ENCODE measurements at places on chromosomes 11 and 22.

- DNase-seq, result no peak
Measured at GRCh38 chr11:41446566-41446965, 12.9 kb downstream of the LRRC4C start.

DNA sequence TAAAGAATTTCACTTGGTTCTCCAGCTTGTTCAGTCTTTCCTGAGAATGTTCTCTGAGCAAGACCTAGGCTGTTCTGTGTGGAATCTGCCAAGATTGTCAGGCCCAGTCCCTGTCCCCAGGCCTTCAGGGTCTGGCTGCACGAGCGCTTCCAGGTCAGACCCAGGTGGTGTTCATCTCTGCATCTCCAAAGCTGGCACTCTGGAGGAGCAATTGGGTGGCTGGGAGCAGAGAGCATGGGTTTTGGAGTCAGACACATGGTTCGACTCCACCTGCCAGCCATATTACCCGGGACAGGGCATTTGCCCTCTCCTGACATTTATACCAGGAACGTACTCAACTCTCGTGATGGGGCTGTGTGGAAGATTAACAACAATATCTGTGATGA is 8.8 kb downstream of the CD5 start:
- no peak for DNase-seq

DNA sequence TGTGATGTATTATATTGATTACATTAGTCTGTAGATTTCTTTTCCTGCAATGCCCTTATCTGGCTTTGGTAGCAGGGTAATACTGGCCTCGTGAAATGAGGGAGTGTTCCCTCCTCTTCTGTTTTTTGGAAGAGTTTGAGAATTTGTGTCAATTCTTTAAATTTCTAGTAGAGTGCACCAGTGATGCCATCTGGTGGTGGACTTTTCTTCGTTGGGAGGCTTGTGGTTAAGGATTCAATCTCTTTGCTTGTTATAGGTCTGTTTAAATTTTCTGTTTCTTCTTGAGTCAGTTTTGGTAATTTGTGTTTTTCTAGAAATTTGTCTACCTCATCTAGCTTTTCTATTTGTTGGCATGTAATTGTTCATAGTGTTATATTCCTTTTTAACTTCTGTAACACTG is 18.9 kb downstream of the SHANK3 start:
- DNase-seq, result peak; percentile 53

- no peak for DNase-seq
Measured at GRCh38 chr11:103327721-103328120, 218.5 kb downstream of the DYNC2H1 start.

DNA sequence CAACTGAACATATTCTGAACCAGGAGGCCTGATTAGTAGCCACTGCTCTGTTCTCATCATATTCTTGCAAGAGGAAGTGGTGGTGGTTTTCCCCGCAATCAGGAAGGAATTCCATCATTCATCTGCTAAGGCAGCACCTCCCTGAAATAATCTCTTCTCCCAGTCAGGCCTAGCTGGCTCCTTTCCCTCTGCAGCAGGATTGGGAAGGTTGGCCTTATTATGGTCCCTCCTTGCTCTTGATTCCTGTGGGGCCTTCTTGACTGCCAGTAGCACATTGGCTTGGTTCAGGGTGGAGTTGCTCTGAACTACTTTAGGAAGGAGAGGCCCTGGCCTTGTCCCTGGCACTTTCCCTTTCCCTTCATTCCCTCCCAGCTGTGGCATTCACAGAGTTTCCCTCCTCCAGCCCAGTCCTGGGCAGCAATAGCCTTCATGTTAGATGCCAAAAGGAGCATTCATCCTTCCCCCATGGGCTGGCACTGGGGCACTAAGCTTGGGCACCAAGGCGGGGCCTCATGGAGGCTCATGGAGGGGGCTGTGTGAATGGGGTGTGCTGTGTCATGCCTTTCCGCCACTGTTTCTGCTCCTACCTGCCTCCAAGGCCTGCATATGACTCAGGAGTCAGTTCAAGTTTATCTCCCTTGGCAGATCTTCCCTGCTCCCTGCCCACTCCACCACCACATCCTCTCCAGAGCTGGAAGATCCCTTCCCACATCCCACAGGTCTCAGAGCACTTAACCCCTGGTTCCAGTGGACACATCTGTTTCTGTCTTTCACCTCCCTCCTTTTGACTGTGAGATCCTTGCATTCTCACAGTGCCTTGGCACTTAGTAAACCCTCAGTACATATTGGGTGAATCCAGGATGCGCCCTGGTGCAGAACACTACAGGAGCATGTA is 27.6 kb upstream of the CD44 start:
- DNase-seq, result no peak

DNA sequence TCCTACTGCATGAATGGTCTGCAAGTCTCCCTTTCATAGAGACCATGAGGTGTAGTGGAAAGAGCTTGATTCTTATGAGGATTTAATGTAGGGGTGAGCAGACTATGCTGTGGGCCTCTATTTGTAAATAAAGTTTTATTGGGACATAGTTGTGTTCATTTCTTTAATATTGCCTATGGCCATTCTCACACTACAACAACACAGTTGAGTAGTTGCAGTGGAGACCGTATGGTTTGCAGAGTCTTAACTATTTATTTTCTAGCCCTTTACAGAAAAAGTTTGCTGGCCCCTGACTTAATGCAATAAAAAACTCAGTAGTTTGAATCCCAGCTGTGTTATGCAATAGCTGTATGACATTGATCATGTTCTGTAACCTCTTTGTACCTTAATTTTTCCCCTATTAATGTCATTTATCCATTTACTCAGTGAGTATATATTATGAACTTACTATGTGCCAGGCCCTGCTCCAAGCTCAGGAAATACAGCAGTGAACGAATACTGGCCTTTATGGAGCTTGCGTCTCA is 106.3 kb downstream of the ATXN10 start:
- DNase-seq, result no peak

GRCh38 chr11:27406498-27407354 is 43.7 kb upstream of the CCDC34 start:
- DNase-seq, result no peak

GRCh38 chr11:44747316-44747715 is 20.6 kb downstream of the TSPAN18 start:
- DNase-seq, result no peak

DNA sequence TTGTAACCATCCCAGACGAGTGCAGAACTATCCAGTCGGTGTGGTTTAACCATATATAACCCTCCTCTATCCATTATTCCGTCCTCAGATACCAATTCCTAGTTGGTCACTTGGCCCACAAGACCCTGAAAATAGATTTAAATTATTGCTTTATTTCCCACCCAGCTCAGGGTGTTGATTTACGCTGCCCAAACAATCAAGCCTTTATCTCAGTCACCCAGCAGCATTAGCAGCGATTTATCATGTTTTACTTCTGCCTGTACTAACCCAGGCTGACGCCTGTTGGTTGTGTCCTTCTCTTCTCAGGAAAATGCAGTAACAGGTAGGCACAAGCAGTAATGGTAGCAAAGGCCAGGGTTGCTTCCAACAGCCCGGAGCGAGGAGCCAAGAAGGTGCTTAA is 81.2 kb downstream of the DSCAML1 start:
- DNase-seq, result no peak

DNA sequence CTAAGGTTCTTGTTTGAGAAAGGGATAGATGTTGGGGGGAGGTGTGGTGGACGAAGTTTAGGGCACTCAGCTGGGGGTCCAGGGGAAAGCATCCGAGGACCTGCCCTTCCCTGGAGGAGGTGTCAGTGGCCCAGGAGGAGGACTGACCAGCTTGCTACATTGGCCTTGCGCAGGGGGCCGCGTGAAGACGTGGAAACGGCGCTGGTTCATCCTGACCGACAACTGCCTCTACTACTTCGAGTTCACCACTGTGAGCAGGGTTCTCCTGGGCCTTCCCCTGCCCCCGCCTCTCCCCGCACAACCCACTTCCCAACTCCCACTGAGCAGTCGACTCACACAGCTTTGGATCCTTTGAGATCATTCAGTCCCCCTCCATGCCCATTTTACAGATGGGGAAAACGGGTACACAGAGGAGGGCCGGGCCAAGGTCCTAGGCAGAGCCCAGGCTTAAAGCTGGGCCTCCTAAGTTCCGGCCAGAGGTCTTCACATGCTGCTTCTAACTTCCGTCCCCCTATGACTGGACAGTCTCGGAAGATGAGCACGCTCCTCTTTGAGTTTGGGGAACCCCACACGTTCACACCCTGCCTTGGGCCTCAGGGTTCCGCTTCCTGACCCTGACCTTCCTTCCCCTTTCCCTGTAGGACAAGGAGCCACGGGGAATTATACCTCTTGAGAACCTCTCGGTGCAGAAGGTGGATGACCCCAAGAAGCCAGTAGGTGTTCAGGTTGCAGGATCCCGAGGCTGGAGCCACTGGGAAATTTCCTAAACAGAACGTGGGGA is 28.7 kb downstream of the CYTH4 start:
- no peak for DNase-seq

DNA sequence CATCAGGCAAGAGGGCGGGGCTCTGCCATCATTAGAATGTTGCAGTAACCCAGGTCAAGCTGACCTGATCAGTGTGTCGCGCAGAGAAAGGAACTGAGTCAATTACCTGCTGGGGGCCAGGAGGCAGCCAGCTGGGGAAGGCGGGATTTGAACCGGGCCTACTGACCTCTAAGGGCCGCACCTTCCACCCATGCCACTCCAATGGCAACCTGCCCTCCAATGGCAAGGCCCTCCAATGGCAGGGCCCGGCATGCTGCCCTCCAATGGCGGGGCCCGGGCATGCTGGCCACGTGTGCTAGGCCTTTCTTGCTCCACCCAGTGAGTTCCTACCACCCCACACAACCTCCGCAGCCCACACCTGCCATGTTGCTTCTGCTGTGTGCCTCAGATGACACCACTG is 407.6 kb downstream of the CTTN start:
- no peak for DNase-seq

- DNase-seq, result no peak
Measured at GRCh38 chr22:20105456-20106204, 10.3 kb upstream of the RANBP1 start.

GRCh38 chr11:18986744-18987143 is 47.5 kb upstream of the MRGPRX1 start:
- no peak for DNase-seq

GRCh38 chr22:49163258-49163959 is 664.3 kb downstream of the BRD1 start:
- DNase-seq, result no peak

GRCh38 chr22:22030493-22031182 is 48.1 kb upstream of the TOP3B start:
- peak; percentile 5 for DNase-seq

- DNase-seq, result no peak
Measured at GRCh38 chr11:121321614-121322243, 29.2 kb downstream of the SC5D start.

- DNase-seq, result no peak
Measured at GRCh38 chr11:74354036-74354435, 42.6 kb upstream of the P4HA3 start.

DNA sequence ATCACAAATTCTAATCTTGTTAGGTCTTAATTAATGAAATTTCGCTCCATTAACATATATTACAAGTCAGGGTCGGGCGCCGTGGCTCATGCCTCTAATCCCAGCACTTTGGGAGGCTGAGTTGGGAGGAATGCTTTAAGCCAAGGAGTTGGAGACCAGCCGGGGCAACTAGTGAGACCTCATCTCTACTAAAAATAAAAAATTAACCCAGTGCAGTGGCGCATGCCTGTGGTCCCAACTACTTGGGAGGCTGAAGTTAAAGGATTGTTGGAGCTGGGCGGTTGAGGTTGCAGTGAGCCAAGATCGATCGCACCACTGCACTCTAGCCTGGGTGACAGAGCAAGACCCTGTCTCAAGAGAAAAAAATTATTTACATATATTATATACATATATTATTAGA is 1.9 kb downstream of the TMA7B start:
- DNase-seq, result no peak

GRCh38 chr11:12666915-12667314 is 7.3 kb upstream of the TEAD1 start:
- DNase-seq, result no peak

DNA sequence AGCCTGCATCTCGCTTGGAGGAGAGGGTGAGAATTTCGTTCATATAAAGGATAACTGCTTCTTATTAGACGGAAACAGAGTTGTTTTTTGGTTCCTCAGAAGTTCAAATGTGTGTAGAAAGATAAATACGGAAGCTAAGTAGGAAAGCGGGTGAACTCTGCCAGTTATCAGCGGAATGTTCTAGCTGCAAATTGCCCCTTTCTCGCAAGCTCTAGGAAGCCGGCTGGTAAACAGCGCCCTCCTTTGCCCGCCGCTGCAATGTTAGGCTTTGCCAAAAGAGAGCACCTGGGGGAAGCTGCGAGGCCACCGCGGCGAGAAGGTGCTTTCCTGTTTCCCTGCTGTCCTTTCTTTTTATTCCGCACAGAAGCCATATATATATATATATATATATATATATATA is 67.0 kb downstream of the IGLL5 start:
- peak; percentile 11 for DNase-seq

- no peak for DNase-seq
Measured at GRCh38 chr11:122617926-122618325, 37.6 kb upstream of the UBASH3B start.

DNA sequence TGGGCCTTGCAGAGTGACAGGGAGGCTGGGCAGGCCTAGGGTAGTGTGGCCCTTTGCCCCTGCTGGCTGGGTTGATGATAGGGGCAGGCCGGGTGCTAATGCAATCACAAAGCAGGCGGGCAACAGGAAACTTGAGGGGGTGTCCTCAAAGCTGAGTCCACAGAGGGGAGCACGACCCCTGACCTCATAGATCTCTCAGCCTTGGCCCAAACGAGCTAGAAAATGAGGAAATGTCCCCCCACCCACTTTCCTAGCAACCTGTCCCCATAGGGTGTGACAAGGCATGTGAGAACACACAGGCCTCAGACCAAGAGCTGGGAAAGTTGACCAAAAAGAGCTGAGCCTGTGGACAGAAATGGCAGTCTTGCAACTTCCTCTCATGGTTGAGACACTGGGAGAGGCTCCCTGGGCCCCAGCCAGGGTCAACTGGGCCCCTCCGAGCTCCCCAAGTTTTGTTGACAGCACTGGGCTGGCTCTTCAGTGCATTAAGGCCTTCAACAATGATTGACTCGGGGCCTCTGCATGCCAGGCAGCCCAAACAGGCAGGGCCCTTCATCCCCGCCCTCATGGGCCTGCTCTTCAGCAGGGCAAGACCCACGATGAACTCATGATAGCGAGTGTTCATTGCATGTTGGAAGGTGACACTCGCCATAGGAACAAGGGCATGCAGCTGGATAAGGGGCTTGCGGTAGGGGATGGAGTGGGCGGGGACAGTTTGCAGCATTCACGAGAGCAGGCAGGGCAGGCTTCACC is 9.8 kb upstream of the SPI1 start:
- no peak for DNase-seq

- no peak for DNase-seq
Measured at GRCh38 chr22:29032014-29032475, 29.6 kb downstream of the C22orf31 start.

GRCh38 chr11:64372802-64373597 is 14.0 kb downstream of the RPS6KA4 start:
- DNase-seq, result no peak

Measured in activated CD4-positive, alpha-beta T cell treated with anti-CD3 and anti-CD28 coated beads, Interleukin-2, Interleukin-4, amounts not matched to agents 100 ng/mL and 50 ng/mL, durations not matched to agents 16 hours and 8 hours (primary cell).